ENCODE measurements at places on chromosomes 6 and 20.

DNA sequence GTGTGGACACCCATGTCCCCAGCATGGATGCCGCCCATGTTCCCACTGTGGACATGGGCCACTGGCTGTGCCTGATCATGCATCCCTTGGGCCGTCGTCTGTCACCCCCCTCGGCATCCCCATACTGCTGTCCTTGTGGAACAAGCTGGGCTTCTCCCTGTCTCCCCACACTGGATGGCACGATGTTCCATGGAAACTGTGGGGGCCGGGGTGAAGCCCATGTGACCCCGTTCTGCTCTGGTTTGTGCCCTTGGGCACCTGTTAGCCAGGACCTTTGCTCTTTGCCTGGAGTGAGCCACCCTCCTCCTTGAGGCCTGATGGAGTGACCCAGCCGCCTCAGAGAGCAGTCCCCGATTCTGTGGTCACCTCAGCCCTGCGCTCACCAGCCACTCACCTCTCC, 7.6 kb upstream of the FRMD1 start:
- no peak for DNase-seq

GRCh38 chr20:43936805-43937204, 22.2 kb downstream of the TOX2 start:
- DNase-seq: no peak

DNA sequence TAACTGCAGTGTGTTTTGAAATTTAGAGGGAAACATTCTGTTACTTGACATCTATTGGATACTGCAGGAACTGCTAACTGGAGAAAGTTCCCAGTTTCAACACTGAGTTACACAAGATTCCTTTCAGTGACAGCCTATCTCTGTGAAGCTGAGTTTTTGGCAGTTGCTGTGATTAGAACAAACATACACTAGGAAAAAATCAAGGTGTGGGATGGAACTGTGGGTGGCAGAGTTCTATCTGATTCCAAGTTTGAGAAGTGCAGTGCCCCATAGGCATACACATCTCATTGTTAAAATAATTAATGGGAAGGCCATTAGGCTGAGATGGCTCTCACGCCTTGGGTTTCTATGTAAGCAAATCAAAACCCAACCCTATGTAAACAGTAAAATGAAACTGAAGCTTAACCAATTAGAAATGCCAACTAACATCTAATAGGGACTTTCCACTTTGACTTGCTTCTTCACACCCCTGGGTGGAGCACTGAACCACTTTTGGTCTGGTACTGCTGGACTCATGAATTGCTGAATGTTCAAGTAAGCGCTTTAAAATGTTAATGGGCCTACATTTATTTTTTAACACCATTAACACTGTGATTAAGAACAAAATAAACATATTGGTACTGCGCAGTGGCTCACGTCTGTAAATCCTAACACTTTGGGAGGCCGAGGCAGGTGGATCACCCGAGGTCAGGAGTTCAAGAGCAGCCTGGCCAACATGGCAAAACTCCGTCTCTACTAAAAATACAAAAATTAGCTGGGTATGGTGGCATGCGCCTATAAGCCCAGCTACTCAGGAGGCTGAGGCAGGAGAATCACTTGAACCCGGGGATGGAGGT, 55.2 kb upstream of the TBC1D7 start:
- no peak for DNase-seq

DNA sequence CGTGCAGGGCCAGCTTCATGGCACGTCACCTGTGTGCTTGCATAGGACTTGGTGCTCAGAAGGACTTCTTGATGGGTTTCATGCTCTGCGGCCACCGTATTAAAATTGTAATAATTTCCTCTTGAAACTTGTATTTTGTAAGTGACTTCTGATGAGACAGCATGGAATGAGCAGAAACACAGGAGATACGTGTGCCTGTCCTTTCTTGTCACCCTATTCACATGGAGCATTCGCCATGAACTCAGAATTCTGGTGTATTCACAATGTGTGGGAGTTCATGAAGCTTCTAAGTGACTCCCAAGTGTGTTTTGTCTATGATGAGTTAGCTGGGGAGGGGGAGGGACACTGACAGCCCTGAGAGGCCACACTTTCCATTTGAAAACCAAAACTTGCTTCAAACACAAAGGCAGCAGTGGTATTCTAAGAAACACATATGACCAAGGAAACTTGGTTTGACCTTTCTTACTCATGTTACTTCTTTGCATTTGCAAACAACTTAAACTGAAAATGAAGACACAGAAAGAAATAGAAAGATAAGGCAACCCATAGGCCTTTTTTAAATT, 92.1 kb upstream of the NEDD9 start:
- DNase-seq: peak; percentile 43

- no peak for DNase-seq
These were observed 32.1 kb downstream of the CPNE5 start for GRCh38 chr6:36807143-36807542.

- DNase-seq: no peak
These were observed 26.2 kb downstream of the PDE7B start for GRCh38 chr6:135877666-135878065.

DNA sequence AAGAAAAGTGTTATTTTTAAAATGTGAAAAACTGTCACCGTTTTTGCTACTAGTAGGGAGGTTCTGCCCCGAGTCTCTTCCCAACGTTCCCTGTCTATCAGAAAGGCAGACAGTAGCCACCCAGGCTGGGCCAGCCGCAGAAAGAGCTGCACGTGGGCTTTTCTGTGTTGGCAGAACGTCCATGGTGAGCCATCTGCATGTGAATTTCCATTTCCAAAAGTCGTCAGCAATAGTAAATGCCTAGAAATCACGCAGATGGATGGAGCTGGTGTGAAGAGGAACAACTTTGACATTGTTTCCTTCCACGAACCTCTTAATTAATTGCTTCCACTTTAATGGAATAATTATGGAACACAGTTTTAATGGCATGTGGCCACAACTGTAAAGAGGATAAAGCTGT, 97.5 kb downstream of the FAM120B start:
- DNase-seq: no peak

DNA sequence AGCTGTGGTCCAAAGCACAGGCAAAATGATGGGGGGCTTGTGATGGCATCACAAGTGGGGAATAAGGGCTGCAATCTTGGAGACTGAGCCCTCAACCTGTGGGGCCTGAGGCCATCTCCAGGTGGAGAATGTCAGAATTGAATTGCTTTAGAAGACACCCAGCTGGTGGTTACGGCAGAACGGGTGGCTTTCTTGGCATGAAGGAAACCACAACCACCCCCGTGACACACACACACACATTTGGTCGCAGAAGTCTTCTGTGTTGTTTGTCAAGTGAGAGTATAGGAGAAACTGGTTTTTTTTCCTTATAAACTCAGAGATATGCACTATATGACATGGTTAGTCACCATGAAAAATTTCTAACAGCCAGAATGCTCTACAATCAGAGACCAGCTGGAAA, 139.5 kb upstream of the CDH4 start:
- no peak for DNase-seq

GRCh38 chr6:7165890-7166267, 58.1 kb downstream of the RREB1 start:
- no peak for DNase-seq

GRCh38 chr6:34589691-34590090, 33.6 kb upstream of the SPDEF start:
- DNase-seq: no peak

- no peak for DNase-seq
These were observed 5.9 kb downstream of the CALHM6 start for GRCh38 chr6:116467096-116467495.

DNA sequence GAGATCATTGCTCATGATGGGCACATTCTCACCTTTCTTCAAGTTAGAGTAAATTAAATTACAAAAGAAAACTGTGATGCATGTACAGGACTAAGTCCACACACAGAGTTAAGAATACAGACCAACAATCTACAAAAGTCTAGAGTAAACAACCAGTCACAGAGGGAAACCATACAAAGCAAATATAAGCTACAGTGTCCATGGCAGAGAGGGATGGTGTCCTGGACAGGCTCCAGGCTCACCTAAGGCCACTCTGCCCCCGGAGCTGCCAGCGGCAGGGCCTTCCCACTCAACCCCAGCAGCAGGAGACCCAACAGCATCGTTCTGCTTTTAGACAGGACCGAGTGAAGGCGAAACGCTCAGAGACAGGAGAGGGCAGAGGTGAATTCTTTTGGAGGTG, 16.0 kb downstream of the PDE10A start:
- no peak for DNase-seq

Data from activated naive CD4-positive, alpha-beta T cell treated with anti-CD3 and anti-CD28 coated beads, Interleukin-2, amount 10 ng/mL, durations not matched to agents 7 days and 5 days (primary cell).